CD4-positive, alpha-beta T cell treated with Interleukin-21 for 1 hour (primary cell): ENCODE measurements at places on chromosomes 3 and 15.

- no peak for DNase-seq
These were observed 145.1 kb downstream of the EPHA6 start for GRCh38 chr3:96959474-96959873.

DNA sequence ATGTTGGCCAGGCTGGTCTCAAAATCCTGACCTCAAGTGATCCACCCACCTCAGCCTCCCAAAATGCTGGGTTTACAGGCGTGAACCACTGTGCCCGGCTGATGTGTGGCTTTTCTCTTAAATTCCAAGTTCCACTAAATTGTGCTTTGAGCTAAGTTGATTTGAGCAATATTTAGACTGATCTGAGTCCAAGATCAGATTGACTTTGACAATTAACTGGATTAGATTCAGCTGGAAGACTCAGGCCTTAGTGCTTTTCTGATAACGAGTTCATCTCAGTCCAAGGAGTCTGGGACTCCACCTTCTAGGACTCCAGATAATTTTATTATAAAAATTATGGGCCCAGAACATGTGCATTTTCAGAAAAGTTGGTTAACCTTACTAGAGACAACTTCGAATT, 94.4 kb upstream of the FAM174B start:
- no peak for DNase-seq

DNA sequence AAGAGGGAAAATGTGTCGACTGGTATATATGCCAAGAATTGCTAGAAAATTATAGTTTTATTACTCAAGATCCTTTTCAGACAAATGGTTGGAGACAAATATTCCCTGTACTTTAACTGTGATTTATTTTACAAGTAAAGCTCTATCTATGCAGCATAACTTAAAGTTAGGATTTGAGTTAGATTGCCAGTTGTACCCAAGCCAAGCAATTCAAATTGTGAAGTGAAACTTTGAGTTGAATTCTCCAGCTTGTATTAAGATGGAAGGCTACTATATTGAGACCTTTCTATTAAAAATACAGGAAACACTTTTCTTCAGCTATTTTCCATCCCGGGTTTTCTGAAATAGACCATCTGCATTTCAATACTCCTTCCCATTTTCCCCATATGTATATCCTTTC, 333.1 kb upstream of the RBMS3 start:
- no peak for DNase-seq

DNA sequence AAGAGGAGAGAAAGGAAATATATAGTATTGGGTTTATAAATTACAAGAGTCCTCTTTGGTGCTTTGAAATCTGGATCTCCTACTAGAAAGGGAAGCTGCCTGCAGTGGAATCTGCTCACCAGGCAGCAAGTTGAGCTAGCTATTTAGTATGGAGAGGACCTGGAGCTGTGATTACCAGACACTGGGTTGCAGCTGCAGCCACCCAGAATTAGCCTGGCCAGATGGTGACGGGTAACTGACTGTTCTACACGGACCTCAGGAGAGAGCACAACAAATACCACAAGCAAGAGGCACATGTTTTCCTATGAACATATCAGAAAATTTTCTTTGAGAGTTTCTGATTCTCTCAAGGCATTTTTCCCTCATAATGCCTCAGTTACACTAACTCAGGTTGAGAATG, 46.5 kb downstream of the SYNPR start:
- no peak for DNase-seq

- no peak for DNase-seq
These were observed 32.9 kb upstream of the MBNL1 start for GRCh38 chr3:152235709-152236298.
